Panc1 (cell line): ENCODE measurements at places on chromosomes 4 and X. TPM values are rescaled to one million over a fixed set of nuclear protein-coding genes. Genes with fewer than 3 reads are reported as not detected.

ARMCX2 gene
- total RNA-seq, result 1.0 TPM

DNA sequence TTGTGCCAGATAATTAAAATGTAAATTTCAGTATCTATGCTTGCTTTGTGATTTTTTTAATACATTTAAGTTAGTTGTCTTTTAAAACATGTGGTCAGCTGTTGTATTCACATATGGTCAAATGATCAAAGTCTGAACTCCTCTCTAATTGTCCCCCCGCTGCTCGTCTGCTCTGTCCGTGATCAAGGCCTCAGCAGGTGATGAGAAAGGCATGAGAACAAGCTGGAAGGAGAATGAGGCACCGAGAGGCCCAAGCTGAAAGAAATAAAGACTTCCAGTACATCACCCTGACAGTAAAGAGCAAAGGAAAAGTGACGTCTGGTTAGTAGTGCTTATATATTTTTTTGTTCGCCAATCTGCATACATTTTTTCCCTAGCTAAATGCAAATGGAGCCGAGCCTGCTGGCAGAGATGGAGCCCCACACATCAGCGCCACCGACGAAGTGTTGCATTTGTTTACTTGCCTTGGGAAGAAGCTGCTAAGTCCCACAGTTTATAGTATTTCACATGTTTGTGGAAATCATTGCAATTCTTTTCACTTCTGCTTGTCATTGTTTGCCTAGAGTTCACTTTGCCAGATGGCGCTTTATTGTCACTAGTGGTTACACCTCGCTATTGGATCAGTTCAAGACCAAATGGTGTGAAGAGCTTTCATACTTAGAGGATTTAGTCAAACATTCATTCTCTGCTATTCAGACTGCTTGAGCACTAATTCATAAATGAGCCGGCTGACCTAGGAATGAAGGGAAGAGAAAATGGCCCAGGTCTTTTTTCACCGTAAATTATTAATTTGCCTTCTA, 181.5 kb downstream of the ZIC3 start:
- no peaks in the 10 kb centered on the region for H3K4me1 ChIP-seq
- H3K4me3 ChIP-seq, result no peak overlapping the region
- no peak overlapping the region for H3K27ac ChIP-seq
- no peaks in the 10 kb centered on the region; the same call in 1 of the 2 replicates for H3K27me3 ChIP-seq

GRCh38 chr4:98747393-98748091, 89.1 kb upstream of the TSPAN5 start:
- no peak for DNase-seq
- H3K27ac ChIP-seq, result peak overlapping the region; percentile 59; the same call in 1 of the 2 replicates
- H3K27me3 ChIP-seq, result no peaks in the 10 kb centered on the region
- no peaks in the 10 kb centered on the region for H3K36me3 ChIP-seq
- no peaks in the 10 kb centered on the region; the same call in 1 of the 2 replicates for H3K4me1 ChIP-seq

SLITRK4 gene
- total RNA-seq, result not detected

FAT1 gene
- 288 TPM for total RNA-seq
